ENCODE measurements at places on chromosomes 12 and 14.

- DNase-seq, result no peak
Measured at GRCh38 chr14:65344011-65344410, 68.5 kb upstream of the FUT8 start.

DNA sequence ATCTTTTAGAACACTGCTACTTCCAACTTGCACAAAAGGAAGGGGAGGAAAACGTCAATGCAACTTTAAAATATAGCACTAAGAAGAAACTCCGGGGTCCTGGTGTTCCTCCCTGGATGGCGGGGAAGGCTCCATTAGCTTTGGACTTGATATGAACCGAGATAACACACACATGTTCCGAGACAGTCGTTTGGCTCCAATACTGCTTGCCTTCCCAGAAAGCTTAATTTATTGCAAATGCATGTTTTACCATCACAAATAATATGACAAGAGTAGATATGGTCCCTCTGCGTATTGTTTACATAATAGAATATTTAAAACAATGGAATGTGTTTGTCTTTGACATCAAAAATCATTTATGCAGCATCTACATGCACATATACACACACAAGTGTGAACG lies 87.6 kb upstream of the CLMN start:
- no peak for DNase-seq

- DNase-seq, result no peak
Measured at GRCh38 chr12:19075711-19076340, 53.7 kb upstream of the PLEKHA5 start.

- DNase-seq, result no peak
Measured at GRCh38 chr14:93033983-93034670, 81.6 kb downstream of the ITPK1 start.

GRCh38 chr12:1692226-1692625 lies 1.4 kb downstream of the ADIPOR2 start:
- no peak for DNase-seq

DNA sequence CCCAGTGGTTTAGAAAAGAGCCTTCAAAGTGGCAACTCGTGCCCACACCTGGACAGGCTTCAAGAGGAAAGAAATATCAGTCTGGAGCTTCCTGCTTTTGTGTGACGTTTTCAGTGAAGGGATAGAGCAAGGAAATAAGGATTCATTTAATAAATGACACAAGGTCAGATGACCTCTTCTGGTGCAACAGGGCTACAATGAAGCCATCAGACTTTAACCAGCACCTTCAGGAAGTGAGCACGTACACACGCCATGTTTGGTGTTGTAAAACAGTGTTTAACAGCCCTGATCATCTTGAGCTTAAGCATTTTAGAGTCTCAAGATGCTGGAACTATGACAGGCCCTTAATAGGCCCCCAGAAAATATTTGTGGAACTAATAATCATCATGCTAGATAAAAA lies 59.1 kb downstream of the CCDC60 start:
- DNase-seq, result no peak

DNA sequence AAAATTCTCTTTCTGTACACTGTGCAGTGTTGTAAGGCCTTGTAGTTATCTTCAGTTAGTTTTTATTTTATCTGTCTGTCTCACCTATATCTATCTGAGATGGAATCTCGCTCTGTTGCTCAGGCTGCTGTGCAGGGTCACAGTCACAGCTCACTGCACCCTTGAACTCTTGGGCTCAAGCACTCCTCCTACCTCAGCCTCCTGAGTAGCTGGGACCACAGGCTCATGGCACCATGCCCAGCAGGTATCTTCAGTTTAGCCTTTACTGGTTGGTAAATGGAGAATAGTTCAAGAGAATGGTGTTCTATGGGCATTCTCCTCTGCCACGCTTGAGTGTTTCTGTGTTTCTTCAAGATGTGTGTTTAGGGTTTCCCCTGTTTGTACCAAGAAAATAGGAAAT lies 13.6 kb downstream of the TULP3 start:
- no peak for DNase-seq

GRCh38 chr14:105267820-105268548 lies 19.7 kb downstream of the BTBD6 start:
- DNase-seq, result no peak

DNA sequence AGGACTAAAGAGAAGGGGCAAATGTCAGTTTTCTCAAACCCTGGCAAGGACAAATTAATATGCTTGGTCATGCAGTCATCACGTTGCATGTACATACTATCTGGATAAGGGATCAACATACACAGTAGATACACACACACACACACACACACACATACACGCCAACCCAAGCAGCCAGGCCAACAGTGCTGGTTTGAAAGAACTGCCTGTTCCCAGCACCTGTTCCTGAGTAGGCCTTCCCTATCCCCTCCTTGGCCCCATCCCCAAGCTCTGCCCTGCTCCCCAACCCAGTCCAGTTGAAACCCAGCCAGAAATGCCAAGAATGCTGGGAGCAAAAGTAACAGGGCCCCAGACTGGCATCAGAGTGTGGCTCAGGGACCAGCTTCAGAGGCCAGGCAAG lies 4.4 kb downstream of the ITGA7 start:
- no peak for DNase-seq

DNA sequence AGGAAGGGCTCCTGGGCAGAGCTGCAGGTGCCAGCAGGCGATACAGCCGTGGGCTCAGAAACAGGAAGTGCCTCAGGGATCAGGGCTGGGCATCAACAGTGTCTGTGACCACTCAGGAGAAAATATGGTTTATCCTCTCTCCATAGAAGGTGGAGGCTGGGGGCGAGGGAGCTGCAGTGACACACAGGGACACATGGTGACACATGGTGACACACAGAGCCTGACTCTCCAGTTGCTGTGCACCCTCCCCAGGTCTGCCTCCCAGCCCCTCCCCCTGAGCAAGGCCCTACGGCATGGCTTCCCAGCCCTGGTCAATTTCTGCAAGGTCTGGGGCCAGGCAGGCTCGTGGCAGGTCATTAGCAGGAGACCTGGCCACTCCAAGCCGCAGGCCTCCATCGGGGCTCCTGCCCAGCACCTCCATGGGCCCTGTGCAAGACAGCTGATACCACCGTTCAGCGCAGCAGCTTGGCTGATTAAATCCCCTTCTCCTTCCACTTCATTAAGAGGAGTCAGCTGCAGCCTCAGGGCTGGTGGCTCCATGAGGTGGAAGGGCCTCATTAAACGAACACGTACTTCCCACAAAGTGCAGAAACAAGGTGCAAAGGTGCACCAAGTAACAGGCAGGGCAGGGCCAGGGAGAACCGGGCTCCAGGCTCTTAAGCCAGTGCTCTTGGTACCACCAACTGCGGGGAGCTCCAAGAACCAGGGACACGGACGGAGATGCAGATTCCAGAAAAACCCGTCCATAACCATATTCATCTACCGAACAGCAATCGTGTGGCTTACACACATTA lies 60.7 kb downstream of the CCNK start:
- DNase-seq, result no peak

GRCh38 chr12:117155278-117156060 lies 34.8 kb downstream of the FBXO21 start:
- DNase-seq, result peak; percentile 88

GRCh38 chr12:59977779-59978178 lies 381.9 kb downstream of the SLC16A7 start:
- DNase-seq, result no peak

DNA sequence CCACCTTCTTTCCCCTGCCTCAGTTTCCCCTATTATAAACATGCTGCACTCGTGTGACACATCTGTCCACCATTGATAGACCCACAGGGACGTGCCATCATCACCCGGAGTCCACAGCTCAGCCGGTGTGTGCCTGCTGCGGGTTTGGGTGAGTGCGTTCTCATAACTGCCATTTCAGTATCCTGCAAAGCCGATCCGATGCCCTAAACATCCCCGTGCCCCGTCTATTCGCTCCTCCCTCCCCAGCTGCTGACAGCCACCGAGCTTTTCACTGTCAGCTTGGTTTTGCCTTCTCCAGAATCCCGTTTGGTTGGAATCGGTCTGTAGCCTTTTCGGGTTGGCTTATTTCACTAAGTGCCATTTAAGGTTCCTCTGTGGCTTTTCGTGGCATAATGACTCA lies 3.9 kb downstream of the LRCOL1 start:
- no peak for DNase-seq

GRCh38 chr12:28409892-28410291 lies 219.6 kb downstream of the CCDC91 start:
- DNase-seq, result no peak

- peak; percentile 38 for DNase-seq
Measured at GRCh38 chr12:52037248-52037861, 13.9 kb upstream of the NR4A1 start.

DNA sequence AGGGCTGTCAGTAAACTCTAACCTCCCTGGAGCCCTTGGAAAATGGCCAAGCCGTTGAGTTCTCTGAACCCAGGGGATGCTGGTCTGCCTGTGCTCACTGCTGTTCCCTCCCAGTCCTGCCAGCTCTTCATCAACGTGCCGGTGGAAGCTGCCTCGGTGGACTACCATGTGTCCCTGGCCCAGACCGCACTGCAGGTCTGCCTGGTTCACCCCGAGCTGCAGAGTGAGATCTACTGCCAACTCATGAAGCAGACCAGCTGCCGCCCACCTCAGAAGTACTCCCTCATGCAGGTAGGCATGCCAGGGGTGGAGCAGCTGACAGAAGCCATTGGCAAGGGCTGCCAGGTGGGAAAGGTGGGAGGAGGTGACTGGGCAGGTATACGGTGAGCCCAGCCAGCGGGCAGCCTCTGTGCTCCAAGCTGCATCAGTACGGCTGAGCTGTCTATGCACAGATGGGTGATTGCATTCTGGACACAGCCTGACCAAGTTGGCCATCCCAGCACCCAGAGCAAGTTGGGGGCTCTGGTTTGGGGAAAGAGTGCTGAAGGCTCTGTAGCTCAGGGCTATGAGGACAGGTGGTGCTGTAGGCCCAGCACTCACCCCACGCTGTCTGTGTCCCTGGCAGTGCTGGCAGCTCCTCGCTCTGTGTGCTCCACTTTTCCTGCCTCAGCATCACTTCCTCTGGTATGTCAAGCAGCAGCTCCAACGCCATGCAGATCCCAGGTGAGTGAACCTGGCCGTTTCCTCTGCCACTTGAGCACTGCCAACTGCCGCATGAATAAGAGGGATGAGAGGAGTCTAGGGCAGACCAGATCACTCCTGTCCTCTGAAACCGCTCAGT lies 21.9 kb downstream of the PIGH start:
- DNase-seq, result no peak

- DNase-seq, result peak; percentile 79
Measured at GRCh38 chr12:122062832-122063693, 15.5 kb upstream of the MLXIP start.

DNA sequence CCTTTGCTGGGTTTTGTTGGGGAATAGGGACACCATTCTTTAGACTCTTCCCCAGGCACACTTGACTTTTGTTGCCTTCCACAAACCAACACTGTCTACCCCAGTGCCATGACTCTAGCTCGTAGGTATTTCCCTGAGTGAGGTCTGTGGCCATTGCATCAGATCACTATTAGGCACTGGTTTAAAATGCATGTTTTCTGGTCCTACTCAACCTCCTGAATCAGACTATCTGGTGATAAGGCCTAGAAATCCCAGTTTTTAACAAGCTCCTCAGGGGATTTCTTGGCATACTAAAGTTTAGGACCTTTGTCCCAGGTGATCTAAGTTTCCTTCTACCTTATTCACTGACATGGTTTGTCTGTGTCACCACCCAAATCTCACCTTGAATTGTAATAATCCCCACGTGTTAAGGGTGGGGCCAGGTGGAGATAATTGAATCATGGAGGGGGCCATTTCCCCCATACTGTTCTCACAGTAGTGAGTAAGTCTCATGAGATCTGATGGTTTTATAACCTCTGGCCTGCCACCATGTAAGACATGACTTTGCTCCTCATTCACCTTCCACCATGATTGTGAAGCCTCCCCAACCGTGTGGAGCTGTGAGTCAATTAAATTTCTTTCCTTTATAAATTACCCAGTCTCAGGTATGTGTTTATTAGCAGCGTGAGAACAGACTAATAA lies 87.8 kb upstream of the PSMC1 start:
- no peak for DNase-seq

DNA sequence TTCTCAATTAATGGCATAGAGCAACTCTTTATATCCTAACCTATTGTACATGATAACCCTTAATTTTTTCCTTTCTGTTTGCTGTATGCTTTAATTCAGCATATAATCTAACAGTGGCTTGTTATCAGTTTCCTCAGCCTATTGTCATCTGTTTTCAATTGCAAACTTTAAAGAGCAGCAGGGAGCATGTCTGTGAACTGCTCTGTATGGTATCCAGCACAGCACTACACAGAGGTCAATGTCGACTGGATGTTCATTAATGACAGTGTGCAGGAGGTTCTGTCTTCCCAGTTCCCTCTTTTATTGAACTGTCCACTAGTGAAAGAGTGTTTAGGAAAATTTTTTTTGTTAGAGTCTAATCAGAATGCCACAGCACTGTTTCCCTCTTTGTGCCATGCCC lies 609.1 kb downstream of the SOX5 start:
- no peak for DNase-seq

- DNase-seq, result no peak
Measured at GRCh38 chr12:114274131-114274530, 131.8 kb downstream of the TBX5 start.
